Stimulated activated naive CD8-positive, alpha-beta T cell treated with anti-CD3 and anti-CD28 coated beads, Interleukin-15, amount 100 ng/mL, for 72 hours (primary cell): ENCODE measurements at places on chromosomes 7 and 10.

- DNase-seq = no peak
Measured at GRCh38 chr10:125062227-125062913, 98.0 kb downstream of the CTBP2 start.

GRCh38 chr7:82393840-82394220 is 49.7 kb downstream of the CACNA2D1 start:
- DNase-seq = no peak

DNA sequence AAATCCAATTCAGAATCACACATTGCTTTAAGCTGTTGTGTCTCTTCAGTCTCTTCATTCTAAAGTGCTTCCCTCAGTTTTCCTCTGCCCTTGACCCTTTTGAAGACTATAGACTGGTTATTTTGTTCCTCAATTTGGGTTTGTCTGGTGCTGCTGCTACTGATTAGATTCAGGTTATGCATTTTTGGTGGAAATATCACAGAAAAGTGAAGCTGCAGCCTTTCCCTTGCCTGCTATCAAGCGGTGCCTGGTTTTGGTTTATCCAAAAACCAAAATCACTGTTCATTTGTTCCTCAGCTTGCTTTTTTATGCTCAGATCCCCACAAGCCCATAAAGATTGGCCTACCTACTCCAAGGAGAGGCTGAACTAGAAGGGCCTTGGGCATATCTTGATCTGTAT is 55.2 kb downstream of the ELMO1 start:
- DNase-seq = no peak

DNA sequence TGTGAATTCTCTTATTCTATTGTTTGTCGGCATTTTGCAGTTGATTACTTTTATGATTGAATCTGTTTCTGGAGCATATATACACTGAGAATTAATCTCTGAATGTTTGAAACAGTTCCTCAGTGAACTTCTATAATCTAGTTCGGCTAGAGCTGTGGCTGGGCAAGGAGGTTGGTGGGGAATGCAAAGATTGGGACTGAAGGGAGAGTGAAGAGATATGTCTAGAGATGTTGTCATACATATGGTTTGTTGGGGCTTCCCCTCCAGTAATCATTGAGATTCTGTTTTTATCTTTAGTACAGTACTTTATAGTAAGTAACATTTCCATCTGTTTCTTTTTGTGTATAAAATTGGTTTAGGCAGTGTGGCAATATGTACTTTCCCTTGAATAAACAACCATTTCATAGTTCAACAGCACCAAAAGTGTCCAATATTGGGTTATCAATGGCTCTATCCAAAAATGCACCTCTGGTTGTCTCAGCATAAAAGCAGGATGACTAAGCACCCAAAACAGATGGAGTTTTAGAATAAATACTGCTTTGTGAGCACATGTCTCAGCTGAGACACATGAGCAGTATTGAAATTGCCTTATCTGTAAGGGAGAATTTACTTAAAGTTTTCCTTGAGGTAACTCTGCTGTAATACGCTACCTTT is 36.7 kb downstream of the WAC start:
- no peak for DNase-seq

DNA sequence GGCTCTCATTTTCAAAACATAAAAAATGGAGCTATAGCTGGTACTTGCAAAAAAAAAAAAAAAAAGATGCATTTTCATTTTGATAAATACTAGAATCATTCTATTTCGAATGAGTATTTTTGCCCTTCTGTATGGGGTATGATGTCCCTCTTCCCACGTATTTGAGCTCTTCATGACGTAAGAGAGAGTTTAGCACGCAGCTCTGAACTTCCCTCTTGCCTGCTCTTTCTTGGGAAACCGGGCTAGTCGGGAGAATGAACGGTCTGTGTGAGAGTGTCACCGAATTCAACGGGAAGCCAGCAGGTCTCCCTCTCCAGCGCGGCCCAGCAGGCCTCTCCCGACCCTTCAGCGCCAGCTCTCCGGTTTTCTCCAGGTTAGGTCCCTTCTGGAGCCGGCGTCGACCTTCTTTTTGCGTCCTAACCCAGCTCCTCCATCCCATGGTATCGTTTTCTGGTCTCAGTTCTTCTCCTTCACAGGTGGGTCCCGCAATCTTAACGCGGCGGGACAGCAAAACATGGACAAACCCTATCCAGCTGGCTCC is 159.2 kb upstream of the PITRM1 start:
- DNase-seq = no peak

DNA sequence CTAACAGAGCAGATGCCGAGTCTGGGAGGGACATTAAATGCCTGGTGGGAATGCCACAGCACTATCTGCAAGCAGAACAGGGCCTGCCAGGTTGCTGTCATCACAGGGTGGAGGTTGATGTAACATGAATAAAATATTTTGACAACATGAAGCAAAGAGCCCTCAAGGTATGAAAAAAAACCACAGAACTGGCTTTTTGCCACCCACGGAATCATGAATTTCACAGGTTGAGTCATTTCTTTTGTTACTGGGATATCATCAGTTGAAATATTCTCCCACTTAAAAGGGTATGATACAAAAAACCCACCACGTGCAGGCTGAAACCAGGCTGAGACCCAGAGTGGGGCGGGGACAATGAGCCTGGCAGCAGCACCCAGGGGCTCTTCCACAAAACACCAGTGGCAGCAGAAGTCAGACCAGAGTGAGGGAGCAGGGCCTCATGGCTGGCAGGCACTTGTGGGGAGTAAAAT is 220.1 kb downstream of the TNS3 start:
- DNase-seq = peak; percentile 72

DNA sequence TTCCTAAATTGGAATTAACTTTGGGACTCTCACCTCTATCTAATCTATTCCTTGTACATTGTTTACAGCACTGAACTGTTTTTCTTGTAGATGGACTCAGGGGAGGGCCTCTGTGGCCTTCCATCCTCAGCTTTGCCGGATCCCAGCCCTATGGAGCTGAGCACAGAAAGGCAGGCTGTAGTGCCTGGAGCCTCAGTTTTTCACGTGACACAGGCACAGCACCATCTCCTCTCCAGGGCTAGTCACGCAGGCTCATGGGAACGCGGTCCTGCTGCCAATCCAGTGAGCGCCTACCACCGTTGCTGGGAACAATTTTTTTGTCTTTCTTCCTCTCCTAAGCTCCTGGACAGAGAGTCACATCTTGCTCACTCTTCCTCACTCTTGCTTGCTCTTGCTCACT is 75.6 kb upstream of the DDC start:
- no peak for DNase-seq

DNA sequence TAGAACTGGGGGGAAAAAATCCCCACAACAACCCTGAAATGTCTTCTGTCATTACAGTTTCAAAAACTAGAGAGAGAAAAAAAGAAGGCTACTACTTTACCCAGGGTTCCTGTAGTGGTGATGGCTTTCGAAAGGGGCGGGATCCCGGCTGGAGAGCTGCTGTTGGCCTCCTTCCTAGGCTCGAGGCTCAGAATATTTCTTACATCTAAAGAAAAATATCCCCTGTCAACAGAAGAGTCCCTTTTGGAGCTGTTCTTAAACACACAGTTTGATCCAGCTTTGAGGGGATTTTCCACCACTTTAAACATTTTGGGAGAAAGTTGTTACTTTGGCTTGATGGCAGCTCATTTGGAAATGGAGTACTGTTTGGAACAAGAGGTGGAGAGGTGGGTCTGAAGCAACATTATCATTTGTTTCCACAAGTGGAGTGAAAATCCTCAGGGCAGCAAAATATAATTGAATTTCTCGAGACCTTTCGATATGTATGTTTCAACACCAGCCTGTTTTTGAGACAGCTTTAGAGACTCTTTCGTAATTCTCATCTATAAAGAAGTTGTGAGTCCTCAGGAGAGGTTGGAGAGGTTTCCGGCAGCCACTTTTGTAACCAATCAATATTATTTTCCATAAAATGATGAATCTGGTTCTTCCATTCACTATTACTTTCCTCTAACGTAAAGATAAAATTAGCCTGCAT is 5.1 kb downstream of the HOXA13 start:
- DNase-seq = no peak

GRCh38 chr10:42783181-42783549 is 570 bp downstream of the BMS1 start:
- no peak for DNase-seq
